ENCODE measurements at places on chromosomes 3 and 15.

GRCh38 chr15:46151786-46152185, 517.0 kb downstream of the SQOR start:
- DNase-seq: no peak

DNA sequence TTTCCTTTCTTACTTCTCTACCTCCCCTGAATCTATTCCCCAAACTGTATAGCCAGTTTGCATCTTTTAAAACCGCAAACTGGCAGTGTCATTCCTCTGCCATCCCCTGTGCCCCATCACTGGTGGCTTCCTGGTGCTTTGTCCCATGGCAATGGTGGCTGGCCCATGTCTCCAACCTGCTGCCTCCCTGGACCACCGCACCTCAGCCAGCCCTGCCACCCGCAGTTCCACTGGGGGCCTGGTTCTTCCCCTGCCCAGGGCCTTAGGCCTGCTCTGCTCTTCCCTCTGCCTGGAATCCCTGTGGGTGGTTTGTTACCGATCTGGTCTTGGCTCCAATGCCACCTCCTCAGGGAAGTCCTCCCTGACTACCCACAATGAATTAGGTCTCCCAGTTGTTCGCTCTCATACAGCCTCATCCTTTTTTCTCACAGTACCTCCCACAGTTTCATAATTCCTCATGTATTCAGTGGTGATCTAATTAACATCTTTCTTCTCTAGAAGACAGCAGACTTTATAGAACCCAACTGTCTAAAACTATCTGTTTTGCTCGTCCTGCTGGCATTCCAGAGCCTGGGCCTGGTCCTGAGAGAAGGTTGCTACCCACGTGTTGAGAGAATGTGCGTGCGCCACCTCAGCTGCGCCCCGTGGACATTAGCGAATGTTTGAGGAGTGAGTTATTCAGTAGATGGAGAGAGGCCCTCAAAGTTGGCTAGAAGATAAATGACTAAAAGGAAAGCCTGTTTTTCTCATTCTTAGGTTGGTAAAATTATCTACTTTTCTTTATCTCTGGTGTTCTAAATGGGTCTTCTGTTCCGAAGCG, 130.1 kb downstream of the DNAJB8 start:
- no peak for DNase-seq

- no peak for DNase-seq
Measured at GRCh38 chr3:56811546-56812202, 9.9 kb upstream of the ARHGEF3 start.

- DNase-seq: no peak
Measured at GRCh38 chr3:16224325-16224724, 40.4 kb downstream of the DPH3 start.

DNA sequence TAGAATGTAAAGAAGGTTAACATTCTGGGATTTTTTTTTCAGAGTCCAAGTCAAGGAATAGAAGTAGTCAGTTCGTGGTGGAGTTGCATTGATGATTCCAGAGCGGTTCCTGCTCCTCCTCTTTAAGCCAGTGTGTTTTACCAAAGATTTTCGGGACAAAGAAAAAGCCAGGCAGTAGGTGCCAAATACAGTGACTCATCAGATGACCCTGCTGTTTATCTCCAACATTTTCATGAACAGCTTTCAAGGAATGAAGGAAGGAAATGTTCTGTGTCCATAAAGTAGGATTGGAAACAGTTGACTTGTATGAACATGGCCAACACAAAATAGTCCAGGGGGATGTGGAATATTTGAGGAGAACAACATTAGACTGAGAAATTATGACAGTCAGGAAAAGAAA, 142.4 kb upstream of the TMC3 start:
- DNase-seq: no peak

DNA sequence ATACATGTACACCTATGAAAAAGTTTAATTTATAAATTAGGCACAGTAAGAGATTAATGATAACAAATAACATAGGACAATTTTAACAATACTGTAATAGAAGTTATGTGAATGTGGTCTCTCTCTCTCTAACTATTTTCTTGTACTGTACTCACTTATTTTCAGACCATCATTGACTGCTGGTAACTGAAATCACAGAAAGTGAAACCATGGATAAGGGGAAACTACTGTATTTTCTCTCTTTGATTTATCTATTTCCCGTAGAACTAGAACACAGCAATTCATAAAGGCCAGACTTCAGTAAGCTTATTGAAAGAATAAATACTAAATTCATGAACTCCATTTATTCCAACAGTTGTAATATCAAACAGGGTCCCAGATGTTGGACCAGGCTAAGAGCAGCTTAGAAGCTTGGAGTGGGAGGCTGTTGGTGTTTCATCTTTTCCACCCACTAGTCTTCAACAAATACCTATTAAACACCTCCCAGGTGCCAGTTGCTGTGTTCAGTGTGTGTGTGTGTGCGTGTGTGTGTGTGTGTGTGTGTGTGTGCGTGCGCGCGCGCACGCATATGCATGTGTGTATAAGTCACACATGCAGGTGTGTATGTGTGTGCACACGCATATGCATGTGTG, 235.4 kb downstream of the FOXP1 start:
- peak; percentile 5 for DNase-seq

DNA sequence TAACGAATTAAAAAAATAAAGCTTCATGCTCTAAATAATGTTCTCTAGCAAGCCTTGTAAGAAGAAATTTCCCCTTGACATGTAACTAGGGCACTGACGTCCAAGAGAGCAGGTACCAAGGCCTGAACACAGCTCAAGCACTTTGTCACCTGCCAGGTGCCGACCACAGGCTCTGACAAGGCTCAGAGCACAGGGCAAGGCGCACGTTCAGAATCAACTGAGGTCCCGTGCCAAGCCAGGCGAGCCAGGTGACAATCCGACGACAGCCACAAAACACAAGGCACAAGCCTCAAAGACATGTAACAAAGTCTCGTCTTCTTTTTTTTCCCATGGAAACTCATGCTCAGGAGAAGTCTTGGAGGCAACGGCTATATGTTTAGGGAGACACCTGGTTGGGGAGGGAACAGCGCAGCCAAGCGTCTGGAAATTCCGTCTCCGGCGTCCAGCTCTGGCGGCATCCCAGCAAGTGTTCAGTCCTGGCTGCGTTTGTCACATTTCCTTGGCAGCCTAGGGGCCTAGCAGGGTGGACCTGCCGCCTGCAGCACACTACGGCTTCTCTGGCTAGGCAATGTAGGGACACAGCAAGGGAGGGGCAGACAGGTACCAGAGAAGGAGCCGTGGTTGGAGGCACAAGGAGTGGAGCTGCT, 76.7 kb downstream of the ADAMTS17 start:
- no peak for DNase-seq

Measured in stimulated activated CD4-positive, alpha-beta T cell treated with anti-CD3 and anti-CD28 coated beads, TNF-alpha, amount 100 ng/mL, for 4 hours (primary cell).